Stimulated activated CD8-positive, alpha-beta memory T cell treated with anti-CD3 and anti-CD28 coated beads, Interleukin-15, amount 100 ng/mL, for 48 hours (primary cell): ENCODE measurements at places on chromosomes 7 and 10.

GRCh38 chr7:28081016-28081415 is 99.6 kb downstream of the JAZF1 start:
- no peak for DNase-seq

DNA sequence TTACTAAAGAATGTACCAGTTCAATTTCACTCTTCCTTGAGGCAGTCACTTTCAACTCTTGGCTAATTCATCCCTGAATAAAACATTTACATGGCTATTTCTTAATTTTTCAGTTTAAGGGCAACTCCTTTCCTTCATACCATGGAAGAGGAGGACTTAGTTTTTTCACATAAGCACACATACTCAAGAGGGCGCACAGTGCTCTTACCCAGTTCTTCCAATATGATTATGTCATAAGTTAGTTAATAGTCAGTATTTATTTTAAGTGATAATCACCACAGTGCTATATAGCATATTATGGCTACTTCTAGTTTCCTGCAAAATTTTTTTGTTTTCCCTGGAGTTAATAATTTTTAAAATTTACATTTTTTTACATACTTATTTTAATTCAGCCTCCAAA is 58.6 kb downstream of the SND1 start:
- DNase-seq, result no peak

GRCh38 chr10:52623761-52624160 is 148.8 kb downstream of the MBL2 start:
- no peak for DNase-seq

- DNase-seq, result no peak
Measured at GRCh38 chr7:107870427-107871000, 20.5 kb upstream of the DLD start.

DNA sequence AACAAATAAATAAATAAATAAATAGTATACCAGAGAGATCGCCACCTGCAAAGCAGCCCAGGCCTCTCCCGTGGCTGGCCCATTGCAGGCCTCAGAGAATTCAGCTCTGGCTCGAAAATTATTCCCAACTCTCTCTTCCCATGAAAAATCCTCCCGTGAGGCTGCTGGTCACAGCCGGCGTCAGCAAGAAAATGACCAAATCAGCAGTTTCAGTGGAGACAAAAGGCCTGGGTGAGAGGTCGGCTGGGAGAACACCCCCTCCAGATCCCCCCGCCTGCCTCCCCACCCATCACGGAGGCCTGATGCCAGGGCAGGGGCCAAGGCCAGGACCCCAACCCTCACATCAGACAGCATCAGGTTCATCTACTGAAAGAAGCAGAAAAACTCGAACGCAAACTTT is 3.1 kb upstream of the CLIP2 start:
- DNase-seq, result no peak

GRCh38 chr10:120656107-120656506 is 195.1 kb upstream of the WDR11 start:
- DNase-seq, result no peak

- DNase-seq, result no peak
Measured at GRCh38 chr10:118729641-118730258, 25.0 kb downstream of the CACUL1 start.

- DNase-seq, result no peak
Measured at GRCh38 chr10:3347413-3348182, 175.0 kb upstream of the PITRM1 start.

DNA sequence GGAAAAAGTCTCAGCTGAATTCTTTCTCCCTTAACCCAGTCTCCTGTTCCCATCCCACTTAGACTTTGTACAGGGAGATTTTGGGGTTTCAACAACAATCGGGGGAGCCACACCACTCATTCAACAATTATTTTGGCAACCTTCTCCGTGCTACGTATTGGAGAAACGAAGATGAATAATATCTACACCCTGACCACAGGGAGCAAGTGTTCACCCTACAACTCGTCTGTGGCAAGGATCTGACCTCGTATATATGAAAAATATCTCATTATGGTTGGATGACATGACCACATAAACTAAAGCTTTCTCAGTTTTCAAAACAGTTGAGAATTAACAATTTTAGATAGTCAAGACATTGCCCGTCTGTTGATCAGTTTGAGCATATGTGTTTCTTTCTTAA is 302.1 kb downstream of the CACNA2D1 start:
- no peak for DNase-seq

GRCh38 chr7:133980804-133981203 is 146.3 kb upstream of the LRGUK start:
- no peak for DNase-seq

GRCh38 chr7:127850195-127850594 is 181.0 kb downstream of the LRRC4 start:
- DNase-seq, result peak; percentile 12

DNA sequence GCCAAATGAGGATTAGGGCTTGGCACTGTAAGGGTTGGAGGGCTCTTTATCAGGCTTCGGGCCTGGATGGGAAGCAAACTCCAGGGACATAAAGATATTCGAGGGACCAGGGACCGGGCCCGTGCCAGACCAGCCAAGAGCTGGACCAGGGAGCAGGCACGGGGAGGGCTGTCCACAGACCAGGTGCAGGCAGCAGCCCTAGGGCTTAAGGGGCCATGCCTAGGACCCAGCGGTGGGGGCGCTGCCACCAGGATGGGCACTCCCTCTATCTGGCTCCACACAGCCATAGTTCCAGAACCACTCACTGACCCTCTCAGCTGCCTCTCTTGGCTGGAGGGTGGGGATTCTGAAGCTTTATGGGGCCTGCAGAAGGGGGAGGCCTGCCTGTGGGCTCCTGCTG is 32.9 kb downstream of the FAM241B start:
- DNase-seq, result no peak

DNA sequence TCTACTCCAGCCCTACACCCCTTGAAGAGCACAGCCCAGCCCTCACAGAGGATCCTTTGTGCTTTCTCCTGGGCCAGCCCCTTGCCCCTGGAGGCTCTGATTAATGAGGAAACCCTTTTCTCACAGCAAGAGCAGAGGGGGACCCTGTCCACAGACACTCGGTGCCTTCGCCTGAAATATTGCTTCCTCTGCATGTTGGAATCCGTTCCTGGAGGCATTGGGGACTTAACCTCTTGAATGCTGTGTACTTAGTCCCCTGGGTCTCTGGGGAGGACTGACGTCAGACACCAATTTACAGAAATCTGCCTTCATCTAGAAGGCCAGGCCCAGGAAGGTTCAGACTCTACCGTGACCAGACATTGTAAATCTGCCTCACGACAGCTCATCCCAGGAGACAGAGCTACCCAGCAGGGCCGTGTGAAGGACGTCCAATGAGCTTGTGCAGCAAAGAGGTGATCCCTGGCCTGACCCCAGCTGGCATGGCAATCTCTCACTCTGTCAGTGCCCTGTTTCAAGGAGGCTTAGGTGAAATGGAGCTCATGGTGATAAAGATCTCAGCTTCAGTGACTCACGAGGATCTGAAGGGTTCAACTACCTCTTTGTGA is 8.1 kb upstream of the TMEM72 start:
- DNase-seq, result no peak

DNA sequence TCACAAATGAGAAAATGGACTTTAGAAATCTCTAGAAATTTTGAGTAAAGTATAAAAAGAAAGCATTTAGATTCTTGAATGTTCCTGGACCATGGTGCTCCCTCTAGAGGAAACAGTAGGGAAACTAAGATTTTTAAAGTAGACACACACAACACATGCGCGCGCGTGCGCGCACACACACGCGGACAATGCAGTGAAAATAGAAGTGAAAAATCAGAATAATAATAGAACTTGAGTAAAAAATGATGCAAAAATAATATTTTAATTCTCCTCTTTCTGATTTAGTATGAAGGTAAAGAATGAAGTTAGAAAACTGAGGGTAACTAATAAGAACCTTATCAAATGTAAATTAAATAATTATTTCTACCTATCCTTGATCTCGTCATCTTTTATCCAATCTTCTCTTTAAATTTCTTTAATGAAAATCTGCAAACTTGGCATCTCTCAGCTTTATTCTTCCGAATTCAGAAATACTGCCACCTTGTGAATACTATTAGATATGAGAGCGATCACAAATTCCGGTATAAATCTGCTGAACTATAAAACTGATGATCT is 117.0 kb upstream of the AMPH start:
- DNase-seq, result no peak

GRCh38 chr7:55231736-55232280 is 133.3 kb upstream of the LANCL2 start:
- DNase-seq, result no peak

- no peak for DNase-seq
Measured at GRCh38 chr10:26697922-26698608, 564 bp downstream of the PDSS1 start.

DNA sequence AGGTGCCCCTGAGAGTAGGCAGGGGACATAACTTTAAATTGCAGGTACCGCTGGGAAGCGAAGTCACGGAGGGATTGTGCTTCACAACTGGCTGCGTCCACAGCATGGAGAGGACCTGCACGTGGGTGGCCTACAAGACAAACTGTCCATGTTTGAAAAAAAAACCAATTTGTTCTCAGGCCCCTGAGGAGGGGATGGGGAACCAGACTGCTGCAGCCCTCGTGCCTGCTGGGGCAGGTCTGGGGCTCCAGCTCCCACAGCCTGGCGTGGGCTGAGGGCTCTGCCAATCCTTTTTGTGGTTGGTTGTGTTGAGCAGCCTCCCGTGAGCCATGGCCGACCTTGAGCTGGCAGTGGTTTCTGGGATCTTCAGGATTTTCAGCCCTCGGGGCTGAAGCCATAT is 9.7 kb downstream of the SFRP5 start:
- no peak for DNase-seq

GRCh38 chr10:62166331-62167131 is 102.1 kb downstream of the RTKN2 start:
- DNase-seq, result no peak

DNA sequence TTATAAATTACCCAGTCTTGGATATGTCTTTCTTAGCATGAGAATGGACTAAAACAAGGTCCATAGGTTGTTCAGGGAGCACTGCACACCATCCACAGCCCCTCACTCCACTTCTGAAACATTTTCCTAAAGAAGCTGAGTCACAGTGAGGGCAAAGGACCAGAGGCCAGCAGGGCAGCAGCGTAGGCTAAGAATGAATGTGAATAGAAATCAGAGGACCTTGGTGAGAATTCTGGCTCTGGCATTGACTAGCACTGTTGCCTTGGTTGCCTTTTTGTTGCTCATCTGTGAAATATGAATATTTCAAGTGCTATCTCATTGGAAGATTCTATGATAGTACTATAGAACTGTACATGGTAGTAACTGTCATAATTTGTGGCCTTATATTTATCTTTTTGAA is 41.7 kb upstream of the TOMM7 start:
- no peak for DNase-seq

DNA sequence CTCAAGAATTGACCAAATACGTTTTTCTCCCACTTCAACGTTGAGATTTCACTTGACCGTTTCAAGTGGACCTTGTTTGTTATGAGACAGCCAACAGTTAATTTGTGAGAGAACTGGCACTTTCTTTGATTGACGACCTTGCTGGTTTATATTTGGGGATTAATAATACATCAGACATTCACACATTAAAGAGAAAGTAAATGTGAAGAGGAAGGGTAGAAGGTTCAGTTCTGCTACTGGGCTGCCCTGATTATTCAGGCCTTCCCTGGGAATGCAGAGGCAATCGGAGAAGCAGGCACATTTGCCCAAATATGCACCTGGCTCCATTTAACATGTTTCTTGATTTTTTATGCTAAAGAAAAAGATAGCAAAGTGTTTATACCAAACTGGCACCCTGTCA is 114.1 kb downstream of the POU6F2 start:
- DNase-seq, result no peak

DNA sequence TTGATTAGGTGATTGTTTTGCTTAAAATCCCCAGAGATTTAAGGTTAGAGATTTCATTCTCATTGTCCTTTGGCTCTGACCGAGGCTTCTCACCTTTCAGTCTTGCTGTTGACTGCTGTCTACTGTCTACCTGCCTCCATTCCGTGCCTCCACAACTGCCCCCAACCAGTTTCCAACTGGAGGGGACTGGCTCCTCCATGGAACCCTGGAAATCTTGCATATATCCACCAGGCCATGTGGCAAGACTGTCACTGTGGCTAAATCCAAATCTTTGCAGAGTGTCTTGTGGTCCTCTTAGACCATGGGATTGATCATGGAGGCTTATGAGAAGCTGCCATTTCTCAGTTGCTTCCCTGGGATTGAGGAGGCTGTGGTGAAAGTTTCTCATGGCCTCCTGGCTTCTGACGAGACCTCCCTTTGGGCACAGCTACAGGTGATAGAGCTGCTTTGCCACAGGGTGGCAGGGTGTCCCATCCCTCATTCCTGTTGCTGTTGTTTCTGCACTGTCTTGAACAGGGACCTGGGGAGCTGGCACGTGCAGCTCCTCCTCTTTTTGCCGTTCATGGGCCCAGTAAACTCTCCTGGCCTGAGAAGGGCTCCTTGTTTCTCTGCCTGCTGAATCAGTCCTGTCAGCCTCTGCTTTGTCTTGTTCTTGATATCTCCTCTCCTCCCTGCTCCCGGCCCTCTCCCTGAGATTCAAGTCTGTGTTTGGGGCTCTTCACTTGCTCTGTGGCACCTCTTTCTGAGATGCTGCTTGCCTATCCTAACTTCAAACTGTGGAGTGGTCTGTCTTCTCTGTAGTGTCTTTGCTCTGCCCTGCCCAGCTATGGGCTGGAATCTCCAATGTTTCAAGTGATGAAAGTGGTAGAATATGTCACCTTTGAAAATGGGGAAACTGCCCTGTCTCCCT is 63.6 kb upstream of the IGFBP3 start:
- DNase-seq, result no peak

GRCh38 chr7:49852619-49853462 is 79.4 kb downstream of the VWC2 start:
- no peak for DNase-seq

DNA sequence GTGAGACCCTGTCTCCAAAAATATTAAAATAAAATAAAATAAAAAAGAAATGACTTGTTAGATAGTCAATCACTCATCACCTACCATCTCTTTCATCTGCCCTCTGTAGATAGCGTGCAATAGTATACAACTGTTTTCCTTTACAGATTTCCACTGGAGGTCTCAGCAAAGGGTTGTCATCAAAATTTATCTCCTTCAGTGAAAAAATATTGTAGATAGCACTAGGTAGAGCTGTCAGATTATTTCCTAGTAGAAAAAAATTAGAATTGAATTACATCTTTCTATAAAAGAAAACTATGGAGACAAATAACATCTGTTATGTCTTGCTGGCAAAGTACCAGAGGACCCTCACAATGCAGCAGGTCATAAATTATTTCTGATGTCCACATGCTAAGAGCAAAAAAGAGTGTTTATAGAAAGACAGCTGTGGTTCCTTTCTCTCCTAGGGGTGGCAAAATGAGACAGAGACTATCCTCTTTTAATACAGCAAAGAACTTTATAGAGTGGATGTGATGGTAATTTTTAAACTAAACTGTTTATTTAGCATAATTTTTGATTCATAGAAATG is 16.3 kb upstream of the CYP51A1 start:
- no peak for DNase-seq

- no peak for DNase-seq
Measured at GRCh38 chr10:30231071-30231652, 117.9 kb downstream of the MTPAP start.

- DNase-seq, result no peak
Measured at GRCh38 chr10:89351412-89351779, 23.6 kb downstream of the IFIT3 start.
